Lung (tissue), 17 donors: ENCODE measurements at places on chromosomes 1 and 21. TPM values are rescaled to one million over a fixed set of nuclear protein-coding genes. Genes with fewer than 3 reads are reported as not detected.

LRRC8C gene
- 3.3 TPM for polyA plus RNA-seq

GRCh38 chr1:208241512-208241911 lies 2.7 kb downstream of the PLXNA2 start:
- no peak for DNase-seq

DNA sequence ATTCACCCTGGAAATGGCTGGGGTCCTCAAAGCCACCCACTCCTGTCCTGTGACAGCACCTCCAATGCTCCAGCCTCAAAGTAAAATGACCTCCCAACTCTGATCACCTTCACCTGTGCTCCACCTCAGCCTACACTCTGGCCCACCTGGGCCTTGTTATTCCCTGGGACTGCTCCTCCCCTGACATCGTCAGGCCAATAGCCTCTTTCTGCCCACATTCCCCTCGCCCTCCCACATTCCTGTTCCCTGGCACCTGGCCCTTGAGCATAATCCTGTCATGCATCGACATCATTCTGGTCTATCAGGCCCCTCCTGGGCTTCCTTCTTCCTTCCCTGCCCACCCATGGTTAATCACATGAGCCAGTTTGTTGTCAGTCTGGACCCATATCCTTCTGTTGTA lies 13.2 kb upstream of the BCAR3 start:
- no peak for DNase-seq

- DNase-seq, result no peak
These were observed 32.4 kb downstream of the SLAMF1 start for GRCh38 chr1:160614410-160614809.

DNA sequence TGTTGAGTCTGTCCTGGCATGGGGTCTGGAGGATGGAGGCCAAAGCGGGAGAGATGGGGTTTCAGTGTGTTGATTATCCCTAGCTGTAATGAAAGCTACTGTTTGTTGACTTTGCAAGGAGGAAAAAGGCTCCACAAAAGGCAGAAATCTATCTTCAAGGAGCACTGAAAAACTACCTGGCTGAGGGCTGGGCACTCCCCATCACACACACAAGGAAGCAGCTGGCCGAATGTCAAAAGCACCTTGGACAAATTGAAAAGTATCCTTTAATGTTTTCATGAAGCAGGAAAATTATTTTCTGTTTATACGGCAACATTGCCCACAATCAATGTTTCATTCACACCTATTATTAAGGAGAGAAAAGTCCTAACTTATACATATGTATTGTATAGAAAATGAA lies 27.8 kb upstream of the PWP2 start:
- no peak for DNase-seq

DNA sequence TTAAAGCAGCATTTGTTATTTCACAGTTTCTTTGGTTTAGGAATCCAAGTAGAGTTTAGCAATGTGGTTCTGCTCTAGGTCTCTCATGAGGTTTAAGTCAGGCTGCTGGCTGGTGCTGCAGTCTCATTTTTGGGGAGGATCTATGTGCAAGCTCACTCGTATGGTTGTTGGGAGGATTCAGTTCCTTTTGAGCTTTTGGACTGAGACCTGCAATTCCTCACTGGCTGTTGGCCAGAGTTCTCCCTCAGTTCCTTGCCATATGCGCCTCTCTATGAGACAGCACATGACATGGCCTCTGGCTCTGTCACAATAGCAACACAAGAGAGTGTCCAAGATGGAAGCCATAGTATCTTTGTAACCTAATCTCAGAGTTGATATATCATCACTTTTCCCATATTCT lies 91.0 kb downstream of the OLFML2B start:
- no peak for DNase-seq

RCSD1 gene
- polyA plus RNA-seq, result 25.0 TPM

- DNase-seq, result no peak
These were observed 22.5 kb upstream of the SRP9 start for GRCh38 chr1:225754940-225755641.

- DNase-seq, result peak; percentile 46
These were observed 100.1 kb upstream of the JUN start for GRCh38 chr1:58883888-58884482.

GRCh38 chr1:206062464-206062863 lies 9.5 kb downstream of the RHEX start:
- no peak for DNase-seq

EPHX1 gene
- 83.1 TPM for polyA plus RNA-seq

DNA sequence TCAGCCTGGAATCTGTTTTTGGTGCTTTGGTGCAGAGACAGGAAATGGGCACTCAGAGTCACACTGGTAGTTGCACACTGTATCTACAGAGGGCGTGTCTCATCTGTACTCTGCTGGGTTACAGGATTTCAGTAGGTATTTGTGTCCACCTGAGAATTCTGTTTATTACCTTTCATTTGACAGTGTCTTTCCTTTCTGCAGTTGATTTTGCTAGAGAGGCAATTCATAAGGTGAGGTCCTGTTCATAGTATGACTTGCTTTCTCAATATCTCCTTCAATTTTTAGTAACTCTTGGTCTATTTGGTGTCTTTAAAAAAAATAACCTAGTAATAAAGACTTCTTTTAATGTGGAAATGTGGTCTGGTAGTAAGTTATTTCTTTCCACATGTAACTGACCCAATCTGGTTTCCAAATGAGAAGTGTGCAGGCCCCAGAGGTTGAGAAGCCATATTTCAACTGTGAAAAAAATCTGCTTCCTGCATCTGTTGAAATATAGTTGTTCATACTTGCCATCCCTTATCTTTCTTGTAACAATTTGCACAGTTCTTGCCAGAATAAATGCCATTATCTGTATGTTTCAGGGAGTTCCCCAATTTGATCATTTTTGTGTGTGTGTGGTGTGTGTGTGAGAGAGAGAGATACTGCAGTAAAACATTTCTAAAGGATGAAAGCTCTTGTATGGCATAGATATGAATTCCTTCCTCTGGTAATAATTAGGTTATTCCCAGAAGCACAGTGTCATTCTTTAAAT lies 78.4 kb upstream of the DNAJC6 start:
- no peak for DNase-seq

- no peak for DNase-seq
These were observed 166.7 kb downstream of the SIPA1L2 start for GRCh38 chr1:232463225-232463624.

TNFRSF9 gene
- polyA plus RNA-seq, result 0.45 TPM

DNA sequence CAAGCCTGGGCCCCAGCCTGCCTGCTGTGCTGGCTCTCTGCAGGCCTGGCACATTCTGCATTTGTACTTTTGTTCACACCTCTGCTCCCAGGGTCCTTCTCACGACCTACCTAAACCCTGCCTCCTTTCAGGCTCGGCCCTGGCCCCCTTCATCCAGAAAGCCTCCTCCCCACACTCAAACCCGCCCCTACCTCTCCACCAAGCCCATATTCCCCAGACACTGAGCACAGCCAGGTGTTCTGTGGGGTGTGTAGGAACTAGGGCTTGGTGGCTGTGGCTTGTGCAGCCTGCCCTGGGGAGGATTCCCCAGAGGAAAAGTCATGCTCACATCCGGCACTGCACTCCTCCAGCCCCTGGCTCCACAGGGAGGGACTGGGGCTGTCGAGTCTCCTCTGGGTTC lies 8.2 kb upstream of the MIXL1 start:
- DNase-seq, result no peak

DNA sequence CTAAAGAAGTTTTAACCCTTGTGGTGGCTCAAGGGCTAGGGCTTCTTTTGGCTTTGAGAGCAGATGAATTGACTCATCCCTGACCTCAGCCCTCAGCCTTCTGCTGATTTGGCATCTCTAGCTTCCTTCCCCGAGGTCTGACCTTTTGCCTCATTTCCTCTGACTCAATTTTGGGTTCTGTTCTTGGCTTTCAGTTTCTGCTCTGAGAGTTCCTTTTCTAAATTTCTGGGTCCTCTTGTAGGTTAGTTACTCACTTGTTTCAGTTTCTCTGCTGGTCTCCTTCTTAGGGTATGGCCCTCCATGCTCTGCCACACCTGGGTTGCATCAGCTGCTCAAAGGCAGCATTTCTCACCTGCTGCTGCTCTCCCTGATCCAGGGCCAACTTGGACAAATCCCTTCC lies 19.4 kb downstream of the PDE4B start:
- peak; percentile 20 for DNase-seq
